ENCODE measurements at places on chromosomes 5 and 9.
A peak's percentile ranks its signal among the peaks of the same experiment; 100 is the strongest.

GRCh38 chr9:126173401-126173800, 153.2 kb upstream of the MVB12B start:
- peak; percentile 80 for DNase-seq

GRCh38 chr5:34743878-34744277, 87.8 kb downstream of the RAI14 start:
- no peak for DNase-seq

- DNase-seq: no peak
These were observed 242.6 kb downstream of the HSPA4 start for GRCh38 chr5:133294380-133294779.

- no peak for DNase-seq
These were observed 45.2 kb downstream of the GCNT4 start for GRCh38 chr5:75006865-75007822.

DNA sequence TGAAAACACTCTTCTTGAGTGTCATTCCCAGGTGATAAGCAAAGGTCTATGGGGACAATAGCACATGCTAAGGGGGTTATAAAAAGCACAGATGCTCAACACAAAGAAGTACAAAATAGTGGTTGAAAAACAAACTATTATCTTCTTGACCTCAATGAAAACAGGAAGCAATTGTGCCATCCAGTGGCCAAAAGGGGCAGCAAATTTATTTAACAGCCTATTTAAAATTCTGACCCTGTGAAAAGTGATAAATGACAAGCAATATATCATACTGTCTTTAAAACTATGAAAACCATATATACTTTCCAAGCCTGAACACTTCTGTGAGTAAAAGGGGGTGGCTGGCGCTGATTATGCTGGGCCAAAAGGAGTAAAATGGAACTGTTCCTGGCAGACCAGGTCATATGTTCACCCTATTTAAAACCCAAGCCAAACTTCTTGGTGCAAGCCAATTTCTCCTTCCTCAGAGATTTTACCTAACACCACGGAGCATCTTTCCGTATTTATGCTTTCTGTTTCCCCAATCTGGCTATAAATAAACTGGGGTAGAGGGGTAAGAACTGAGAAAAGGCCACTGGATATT, 29.7 kb downstream of the TEX10 start:
- DNase-seq: no peak

GRCh38 chr5:1793966-1794900, 5.4 kb downstream of the MRPL36 start:
- no peak for DNase-seq

Data from osteocyte (in vitro differentiated cells).